Activated CD4-positive, alpha-beta T cell treated with anti-CD3 and anti-CD28 coated beads for 4 hours (primary cell): ENCODE measurements at places on chromosomes 3 and 15.

- no peak for DNase-seq
Observed at GRCh38 chr15:42214600-42214999, 6.5 kb upstream of the VPS39 start.

DNA sequence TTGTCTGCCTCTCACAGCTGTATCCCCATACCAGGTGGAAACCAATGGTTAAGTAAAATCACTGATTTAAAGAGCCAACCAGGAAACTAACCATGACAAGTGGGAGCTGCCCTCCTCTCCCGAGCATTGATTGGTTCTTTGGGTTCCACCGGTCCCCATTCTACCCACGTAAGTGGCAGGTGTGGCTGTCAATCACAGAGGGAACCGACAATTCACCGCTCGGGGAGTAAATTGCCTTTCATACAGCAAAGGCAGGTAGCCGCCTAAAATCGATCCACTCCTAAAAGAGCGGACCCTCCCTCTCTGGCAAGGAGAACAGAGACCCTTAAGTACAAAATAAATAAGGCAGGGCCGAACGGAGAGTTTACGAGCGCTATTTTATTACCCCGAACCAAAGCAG lies 1.2 kb downstream of the ERC2 start:
- DNase-seq = no peak

DNA sequence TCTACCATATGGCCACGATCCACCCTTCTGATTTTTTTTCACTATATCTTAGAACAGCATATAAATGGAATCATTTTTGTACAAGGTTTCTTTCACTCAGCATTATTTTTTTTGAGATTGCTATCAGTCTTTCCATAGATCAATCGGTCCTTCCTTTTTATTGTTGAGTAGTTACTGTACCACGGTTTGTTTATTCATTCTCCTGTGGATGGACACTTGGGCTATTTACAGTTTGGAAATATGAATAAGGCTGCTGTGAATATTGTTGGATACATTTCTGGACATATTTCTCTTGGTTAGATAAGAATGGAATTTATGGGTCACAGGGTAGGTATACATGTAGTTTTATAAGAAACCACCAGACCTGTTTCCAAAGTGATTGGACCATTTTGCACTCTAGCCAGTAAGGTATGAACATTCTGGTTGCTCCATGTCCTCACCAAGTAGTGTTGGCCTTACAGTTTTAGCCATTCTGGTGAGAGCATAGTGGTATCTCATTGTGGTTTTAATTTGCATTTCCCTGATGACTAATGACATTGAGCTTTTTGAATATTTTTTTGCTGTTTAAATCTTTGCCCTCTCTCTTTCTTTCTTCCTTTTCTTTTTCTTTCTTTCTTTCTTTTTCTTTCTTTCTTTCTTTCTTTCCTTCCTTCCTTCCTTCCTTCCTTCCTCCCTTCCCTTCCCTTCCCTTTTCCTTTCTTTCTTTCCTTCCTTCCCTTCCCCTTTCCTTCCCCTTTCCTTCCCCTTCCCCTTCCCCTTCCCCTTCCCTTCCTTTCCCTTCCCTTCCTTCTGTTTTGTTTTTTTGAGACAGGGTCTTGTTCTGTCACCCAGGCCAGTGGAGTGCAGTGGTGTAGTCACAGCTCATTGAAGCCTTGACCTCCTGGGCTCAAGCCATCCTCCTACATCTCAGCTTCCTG lies 49.2 kb downstream of the LRRK1 start:
- DNase-seq = no peak

- no peak for DNase-seq
Observed at GRCh38 chr15:78067328-78068228, 9.9 kb downstream of the TBC1D2B start.

DNA sequence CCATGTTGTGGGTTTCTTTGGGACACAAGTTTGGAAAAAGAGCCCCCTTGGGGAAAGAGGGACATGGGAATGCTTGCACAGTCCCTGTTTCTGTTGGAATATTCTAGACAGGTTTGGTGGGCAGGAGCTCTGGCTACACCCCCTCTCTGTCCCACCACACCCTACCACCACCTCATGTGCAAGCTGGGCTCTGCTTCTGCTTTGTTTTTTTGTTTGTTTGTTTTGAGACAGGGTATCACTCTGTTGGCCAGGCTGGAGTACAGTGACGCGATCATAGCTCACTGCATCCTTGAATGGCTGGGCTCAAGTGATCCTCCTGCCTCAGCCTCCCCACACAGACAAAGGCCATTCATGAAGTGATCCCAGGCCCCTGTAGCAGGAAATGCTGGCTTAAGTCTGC lies 56.9 kb upstream of the FGD5 start:
- DNase-seq = no peak

DNA sequence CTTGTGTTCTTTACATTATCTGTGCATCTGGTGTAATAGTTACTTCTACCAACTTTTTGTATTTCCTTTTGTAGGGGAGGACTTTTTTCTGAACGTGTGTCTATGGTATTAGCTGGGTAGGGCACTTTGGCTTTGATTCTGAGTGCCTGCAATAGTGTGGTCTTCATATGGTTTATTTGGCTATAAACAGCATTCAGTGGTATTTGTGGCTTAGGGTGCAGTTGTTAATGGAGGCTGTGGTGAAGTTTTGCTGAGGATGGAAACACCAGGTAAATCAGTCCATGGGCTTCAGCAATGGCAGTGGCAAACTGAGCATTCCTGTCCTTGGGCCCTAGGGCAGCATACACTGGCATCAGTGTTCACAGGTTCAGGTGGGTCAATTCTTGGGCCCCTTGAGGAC lies 230.6 kb upstream of the CTNNB1 start:
- no peak for DNase-seq

DNA sequence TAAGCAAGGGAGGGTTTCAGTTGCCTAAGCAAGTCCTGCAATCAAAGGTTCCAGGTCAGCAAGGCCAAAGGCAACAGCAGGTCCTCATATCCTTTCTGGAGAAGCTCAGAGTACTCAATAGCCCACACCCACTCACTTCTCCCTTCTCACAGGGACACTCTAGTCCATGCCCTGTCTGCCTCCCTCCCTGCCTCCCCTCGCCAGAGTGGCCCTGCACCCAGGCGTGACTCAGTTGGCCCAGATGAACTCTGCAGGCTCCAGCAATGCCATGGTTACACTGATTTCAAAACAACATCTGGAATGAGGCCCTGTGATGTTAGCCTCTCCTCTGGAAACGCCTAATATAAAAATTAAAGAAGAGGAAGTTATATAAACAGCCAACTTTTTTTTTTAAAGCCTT lies 32.9 kb downstream of the IL16 start:
- no peak for DNase-seq

DNA sequence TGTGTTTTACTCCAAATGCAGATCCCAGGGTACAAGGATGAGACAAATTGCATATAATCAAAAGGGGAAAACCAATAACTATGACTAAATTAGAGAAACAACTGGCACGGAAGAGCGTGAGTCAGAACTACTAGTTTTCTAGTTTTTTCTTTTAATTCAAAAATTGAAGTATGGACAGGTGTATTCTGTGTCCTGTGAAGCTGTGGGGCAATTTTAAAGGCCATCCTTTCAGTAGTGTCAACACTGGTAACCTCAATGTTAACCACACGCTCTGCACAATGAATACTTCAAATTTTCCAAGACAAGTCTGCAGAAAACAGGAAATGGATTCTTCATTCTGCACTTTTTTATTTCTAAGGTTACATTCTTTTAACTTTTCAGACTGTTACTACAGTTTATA lies 32.5 kb upstream of the GOLGA8A start:
- DNase-seq = no peak
